ENCODE measurements at places on chromosomes 2 and 18. TPM values are rescaled to one million over a fixed set of nuclear protein-coding genes. Genes with fewer than 3 reads are reported as not detected.
A peak's percentile ranks its signal among the peaks of the same experiment; 100 is the strongest.

- DNase-seq, result no peak
These were observed 72.7 kb downstream of the CLIP4 start for GRCh38 chr2:29187926-29188325.

DNA sequence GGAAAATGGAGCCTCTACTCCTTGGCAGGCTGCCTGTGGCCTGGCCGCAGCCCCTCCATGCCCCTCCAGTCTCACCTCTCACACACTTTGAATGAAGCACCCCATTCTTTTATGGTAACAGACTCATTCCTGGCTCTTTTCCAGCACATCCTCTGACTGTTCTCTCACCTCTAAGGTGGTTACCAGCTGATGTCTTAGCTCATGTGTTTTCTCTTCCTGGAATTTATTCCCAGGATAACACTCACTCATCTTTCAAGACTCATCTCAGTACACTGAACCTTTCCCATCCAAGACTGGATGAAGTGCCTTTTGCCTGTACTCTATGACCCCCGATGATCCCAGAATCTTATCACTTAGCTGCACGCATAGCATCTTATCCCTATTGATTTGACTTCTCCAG is 50.6 kb downstream of the SLC9A4 start:
- no peak for DNase-seq

GRCh38 chr2:226660526-226660925 is 139.1 kb downstream of the IRS1 start:
- DNase-seq, result no peak

- DNase-seq, result peak; percentile 27
These were observed 25.2 kb upstream of the ACVR1 start for GRCh38 chr2:157901325-157901724.

- DNase-seq, result no peak
These were observed 7.6 kb upstream of the SPDYA start for GRCh38 chr2:28802975-28803429.

DNA sequence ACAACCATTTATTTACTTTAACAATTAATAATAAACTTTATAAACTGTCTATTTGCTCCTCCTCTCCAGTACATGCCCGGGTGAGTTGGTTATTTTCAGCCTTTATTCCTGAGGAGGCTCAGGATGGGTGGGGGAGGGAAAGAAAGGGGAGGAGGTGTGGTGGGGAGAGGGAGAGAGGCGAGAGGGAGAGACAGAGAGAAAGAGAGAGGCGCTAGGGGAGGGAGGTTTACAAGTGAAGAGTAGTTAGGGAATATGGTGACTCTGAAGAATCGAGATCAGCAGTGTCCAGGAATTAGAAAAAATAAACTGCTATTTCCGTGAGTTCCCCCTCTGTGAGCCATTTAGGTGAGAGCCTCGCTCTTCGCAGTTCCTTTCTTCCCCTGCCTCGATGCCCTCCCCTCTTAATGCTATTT is 138.9 kb downstream of the MEIS1 start:
- DNase-seq, result no peak

DNA sequence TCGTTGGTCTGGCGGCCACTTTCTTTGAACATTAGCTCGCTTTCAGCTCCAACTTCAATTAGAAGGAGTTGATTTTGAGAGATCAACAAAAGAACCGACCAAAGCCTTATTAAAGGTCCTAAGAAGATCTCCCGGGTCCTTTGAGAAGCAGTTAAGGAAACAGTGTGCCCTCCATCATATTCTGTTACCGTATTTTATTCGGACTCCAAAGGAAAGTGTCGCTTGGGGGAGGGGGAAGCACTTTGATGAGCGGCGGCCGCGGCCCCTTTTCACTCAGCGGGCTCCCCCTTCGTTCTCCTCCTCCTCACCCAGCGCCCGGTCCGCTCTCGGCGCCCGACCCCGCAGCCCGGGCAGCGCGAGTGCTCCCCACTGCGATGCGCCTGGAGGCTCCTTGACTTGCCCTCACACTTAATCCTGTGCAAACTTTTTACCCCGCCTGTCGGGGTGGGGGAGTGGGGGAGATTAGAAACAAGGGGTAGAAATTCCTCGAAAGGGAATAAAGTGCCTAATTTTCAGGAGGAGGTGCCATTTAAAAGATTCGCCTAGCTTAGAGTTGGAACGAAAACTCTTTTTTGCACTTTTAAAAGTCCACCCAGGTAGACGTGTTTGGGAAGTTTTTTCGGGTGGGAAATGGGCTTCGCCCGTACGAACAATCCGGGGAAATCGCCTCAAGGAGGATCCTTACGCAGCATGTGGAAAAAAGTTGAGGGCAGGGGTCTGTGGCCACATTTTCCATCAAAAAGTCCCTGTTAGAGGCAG is 1.2 kb upstream of the OTX1 start:
- DNase-seq, result no peak

DNA sequence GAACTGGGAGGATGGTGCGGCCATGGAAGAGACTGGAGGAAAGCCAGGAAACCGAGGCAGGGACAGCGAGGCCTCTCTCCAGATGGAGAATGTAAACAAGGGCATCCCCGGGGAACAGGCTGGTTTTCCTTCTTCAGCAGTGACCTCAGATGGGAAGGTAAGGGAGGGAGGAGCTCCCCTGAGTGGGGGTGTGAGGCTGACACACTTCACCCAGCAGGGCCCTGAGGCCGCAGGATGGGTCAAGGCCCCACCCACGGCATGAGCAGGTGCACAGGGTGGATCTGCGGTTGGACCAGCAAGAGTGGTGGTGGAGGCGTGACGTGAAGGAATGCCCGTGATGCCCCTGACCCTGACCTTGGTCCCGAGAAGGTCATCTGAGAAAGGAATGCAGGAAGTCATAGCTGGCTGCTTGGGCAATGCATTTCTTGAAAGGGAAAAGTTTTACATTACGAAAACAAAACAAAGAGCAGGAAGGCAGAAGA is 48.1 kb downstream of the ADCY3 start:
- no peak for DNase-seq

GRCh38 chr18:9608728-9609127 is 5.6 kb downstream of the PPP4R1 start:
- no peak for DNase-seq

DNA sequence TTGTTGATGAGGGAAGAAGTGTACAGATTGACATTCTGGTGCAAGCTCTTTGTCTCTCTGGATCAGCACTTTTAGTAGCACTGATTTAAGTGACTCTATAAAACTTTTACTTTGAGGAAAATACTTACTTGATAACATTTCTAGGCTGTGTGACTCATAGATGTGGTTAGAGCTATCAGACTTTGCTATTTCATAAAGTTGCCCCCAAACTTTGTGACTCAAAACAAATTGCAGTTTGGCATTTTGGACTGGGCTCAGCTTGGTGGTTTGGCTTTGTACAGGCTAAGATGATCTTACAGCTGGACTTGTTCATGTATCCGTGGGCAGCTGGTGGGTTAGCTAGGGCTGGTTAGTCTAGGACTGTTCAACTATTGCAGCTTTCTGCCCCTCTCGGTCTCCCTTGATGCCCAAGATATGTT is 42.1 kb upstream of the GLS start:
- peak; percentile 45 for DNase-seq

DNA sequence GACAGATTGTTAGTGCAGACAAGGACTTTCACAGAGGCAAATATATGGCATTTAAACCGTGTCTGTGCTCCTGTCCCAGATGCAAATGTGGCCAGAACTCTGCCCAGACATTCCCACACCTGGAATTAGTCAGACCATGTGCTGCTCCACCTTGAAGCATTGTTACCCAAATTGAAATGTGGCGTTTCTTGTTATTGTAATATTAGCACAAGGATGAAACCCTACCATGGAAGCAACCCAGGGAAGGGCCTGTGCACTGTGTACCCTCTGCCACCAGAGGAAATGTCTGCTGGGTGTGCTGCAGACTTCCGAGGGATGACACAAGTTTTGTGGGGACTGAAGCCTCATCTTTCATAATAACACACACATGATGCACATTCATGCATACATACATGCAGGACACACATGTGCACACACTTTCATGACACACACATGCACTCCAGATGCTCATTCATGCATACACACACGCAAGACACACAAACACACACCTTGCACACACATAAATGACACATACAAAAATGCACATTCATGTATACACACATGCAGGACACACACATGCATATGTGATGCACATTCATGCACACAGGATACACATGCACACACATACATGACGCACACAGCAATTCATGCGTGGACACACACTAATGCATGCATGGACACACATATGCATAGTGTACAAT is 133.2 kb upstream of the SNTG2 start:
- no peak for DNase-seq

DNA sequence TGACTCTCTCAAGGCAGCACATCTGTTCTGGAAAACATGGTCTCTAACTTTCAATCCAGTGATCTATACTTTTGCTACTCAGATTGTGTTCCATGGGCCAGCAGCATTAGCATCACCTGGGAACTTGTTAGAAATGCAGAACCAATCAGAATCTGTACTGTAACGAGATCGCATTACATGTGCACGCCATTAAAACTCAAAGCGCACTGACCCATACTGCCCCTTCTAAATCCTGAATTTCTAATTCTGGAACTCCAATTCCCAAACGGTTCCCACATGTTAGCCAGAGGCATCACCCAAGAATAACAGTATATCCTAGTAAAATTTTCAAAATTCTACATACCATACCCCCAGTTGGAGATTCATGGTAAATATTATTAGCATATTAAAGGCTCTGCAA is 10.5 kb upstream of the DCTN1 start:
- no peak for DNase-seq

DNA sequence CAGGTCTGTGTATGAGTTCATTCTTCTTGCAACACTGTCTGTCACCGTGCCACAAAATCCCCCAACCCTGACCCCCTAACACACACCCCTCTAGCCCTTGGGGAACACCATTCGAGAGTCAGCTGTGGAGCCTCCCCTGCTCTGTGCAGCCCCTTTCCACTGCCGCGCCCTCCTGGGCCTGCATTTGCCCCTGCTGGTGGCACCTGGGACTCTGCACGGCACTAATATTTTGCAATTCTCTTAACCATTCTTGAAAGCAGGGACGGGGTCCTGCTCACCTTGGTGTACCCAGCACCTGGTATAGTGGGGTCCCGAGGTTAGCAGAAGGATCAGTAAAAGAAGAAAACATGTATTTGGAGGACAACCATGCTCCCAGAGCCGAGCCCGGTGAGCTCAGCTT is 124.0 kb downstream of the HDAC4 start:
- no peak for DNase-seq

DNA sequence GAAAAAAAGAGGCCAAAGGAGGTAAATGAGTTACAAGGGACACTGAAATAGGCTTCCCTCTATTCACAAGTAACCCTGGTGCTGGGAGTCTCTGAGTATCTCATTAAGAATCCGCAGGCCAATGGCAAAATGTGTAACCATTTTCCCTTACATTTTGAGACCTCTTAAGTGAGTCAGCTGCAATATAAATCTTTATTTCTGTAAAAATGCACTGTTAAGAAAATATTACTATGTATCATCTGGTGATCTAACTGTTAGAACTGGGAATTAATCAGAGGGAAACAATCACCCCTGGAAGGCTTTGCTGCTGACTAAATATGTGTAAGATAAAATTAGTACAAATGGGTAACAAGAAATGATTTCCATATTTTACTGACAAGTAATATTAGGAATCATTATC is 483.1 kb upstream of the CHST9 start:
- DNase-seq, result no peak

DNA sequence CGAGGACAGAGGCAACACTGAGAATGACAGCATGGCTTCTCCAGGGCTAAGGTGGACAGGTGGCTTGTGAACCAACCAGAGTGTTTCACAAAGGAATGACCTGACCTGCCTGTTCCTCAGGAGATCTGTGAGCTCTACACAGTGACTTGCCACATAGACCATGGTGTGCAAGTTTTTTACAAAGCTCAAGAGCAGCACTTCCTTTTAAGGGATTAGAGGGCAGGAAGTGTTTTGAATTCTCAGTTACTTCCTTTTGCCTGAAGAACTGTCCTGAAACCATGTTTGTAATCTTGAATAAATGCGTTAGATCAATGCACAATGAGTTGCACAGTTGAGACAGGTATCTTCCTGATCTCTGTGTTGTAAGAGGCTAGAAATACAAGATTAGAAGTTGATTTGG is 421.9 kb downstream of the THSD7B start:
- no peak for DNase-seq

GRCh38 chr2:100244881-100245605 is 77.3 kb downstream of the LONRF2 start:
- DNase-seq, result no peak

- DNase-seq, result no peak
These were observed 44.5 kb upstream of the MYCN start for GRCh38 chr2:15895615-15896469.

DNA sequence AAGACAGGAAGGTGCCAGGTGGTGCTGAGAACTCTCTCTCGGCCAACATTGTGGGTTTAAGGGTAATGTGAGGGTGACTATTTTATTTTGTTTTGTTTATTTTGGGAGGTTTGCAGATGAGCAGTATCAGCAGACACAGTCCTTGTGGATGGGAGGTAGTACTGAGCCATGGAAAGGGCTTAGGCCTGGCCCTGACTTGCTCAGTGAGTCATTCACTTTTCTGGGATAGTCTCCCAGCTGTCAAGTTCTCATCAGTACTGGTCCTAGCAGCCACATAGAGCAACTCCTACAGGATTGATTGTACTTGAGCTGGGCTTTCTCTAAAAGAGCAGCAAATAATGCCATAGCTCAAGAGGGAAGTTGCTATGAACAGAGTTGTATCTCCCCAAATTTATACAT is 175.2 kb downstream of the LOXHD1 start:
- no peak for DNase-seq

DNA sequence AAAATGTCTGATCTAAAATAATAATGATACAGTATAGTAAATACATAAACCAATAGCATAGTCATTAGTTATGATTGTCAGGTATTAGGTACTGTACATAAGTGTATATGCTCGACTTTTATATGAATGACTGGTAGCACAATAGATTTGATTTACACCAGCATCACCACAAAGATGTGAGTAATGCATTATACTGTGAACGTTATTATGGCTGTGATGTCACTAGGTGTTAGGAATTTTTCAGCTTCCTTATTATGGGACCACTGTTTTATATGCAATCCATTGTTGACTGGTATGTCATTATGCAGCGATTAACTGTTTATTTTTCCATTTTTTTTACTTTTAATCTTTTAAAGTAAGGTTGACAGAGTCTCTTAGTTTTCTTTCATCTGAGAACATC is 23.7 kb downstream of the ATP9B start:
- DNase-seq, result no peak

GRCh38 chr2:129709001-129709955 is 270.2 kb upstream of the RAB6C start:
- DNase-seq, result no peak

DNA sequence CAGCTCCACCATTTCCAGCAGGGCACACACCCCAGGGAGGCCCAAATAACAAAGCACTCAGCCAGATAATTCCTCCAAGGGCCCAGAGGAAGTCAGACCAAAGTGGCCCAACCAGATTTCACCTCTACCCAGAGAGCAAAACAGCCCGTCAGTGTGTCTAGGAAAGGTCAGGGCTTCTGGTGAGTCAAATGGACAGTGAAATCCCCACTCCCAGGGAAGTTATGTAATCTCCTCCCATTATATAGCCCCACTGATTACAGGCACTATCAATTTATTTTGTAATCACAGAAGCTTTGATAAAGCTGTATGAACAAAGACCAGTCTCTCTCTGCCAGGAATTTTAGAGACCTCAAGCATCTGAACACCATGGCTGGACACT is 4.0 kb downstream of the B4GALT6 start:
- no peak for DNase-seq

The FMNL2 gene
- 2.2 TPM for total RNA-seq

The MATN3 gene
- not detected for total RNA-seq

The UBXN4 gene
- total RNA-seq, result 107 TPM

The KLHL29 gene
- total RNA-seq, result 0.99 TPM

The INHA gene
- total RNA-seq, result not detected

The RAPH1 gene
- total RNA-seq, result 13.1 TPM

The C2orf78 gene
- not detected for total RNA-seq

The POLR1B gene
- total RNA-seq, result 50.7 TPM

Measured in activated CD4-positive, alpha-beta memory T cell treated with anti-CD3 and anti-CD28 coated beads for 36 hours (primary cell).